ENCODE measurements at places on chromosomes 1 and 21.

DNA sequence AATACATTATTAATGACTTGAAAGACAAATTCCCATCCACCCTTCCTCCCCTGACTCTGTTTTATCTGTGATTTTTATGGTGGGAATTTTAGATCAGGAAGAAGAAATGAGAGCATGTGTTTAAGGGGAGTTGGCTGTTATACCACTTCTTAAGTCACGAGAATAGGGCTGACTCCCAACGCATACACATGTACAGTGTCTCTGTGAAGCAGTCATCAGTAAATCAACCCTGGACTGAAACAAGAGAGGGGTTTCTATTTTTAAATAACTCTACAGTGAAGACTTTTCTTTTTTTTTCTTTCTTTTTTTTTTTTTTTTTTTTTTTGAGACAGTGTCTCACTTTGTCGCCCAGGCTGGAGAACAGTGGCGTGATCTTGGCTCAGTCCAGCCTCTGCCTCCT lies 106.1 kb downstream of the LBR start:
- DNase-seq = no peak

DNA sequence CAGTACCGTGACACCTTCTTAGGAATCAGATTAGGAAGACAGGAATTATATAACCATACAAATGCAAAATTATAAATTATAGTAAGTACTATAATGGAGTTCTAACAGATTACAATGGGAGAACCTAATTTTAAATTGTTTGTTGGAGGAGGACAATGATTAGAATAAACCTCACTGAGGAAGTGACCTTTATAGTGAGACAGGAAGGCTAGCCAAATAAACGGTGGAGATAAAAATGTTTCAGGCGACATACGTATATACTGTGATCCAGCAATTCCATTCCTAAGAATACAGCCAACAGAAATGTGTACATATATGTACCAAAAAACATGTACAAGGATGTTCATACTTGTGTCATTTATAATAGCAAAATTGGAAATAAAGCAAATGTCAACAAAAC lies 15.2 kb downstream of the SYNJ1 start:
- DNase-seq = no peak

- DNase-seq = no peak
Observed at GRCh38 chr21:45562965-45563364, 20.7 kb upstream of the SLC19A1 start.

DNA sequence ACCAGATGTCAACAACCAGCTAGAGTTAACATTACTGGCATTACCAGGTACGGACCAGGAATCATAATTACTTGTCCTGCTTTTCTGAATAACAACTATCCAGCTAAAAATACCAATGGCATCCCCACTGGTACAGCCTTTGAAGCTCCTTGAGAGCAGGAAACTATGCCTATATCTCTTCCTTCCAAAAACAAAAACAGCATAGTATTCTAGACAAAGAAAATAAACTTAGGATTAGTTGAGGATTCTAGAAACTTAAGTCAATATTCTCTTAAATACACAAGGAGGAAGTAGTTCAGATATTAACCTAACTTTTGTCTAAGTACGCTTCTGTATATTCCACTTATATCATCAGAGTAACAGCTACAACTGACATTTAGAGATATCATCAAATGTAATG lies 3.0 kb downstream of the FUBP1 start:
- DNase-seq = no peak

GRCh38 chr1:248849637-248850036 lies 9.2 kb downstream of the ZNF692 start:
- no peak for DNase-seq

- DNase-seq = no peak
Observed at GRCh38 chr1:208731981-208732821, 488.0 kb upstream of the PLXNA2 start.

DNA sequence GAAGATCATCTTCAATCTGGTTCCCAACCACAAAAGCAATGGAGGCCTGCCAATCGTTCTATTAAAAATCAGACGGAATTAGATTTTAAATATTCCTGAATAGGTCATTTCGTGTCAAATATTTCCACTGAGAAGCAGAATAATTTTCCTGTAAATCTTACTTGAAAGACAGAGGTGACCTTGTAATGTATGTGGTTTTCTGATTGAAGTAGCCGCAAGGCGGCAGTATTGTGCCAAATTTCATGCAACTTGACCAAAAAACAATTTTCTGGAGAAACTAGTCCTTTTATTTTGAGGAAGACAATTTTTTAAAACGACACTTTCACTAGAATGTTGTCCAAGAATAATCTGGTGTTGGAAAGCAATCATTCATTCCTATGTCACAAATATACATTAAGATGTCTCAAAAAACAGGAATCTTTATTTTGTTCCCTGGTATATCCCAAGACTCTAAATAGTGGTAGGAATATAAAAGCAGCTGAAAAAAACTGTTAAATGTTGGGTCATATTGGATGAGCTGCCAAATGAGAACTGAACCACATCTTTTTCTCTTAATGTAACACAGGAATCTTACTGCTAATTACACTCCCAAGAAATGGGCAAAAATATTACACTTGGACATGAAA lies 33.6 kb downstream of the SPAG17 start:
- DNase-seq = no peak

GRCh38 chr1:183932412-183932811 lies 105.1 kb downstream of the COLGALT2 start:
- no peak for DNase-seq

DNA sequence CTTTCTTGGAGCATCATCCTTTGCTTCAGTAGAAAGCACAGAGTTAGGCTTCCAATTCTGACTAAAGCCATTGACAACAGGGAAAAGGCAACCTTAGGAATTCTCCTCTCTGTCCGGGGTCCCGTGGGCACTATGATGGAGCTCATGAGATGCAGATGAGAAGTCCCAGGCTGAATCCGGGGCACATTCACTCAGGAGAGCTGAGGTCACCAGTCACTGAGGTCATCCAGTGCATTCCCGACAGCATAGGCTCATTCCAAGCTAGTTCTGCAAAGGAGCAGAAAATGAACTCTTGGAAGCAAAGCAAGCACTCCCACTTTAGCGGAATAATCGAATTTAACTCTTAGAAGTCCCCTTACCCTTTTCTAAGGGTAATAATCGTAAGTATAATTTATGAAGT lies 6.8 kb downstream of the CR1 start:
- DNase-seq = no peak

GRCh38 chr1:220895412-220895946 lies 16.2 kb downstream of the HLX start:
- no peak for DNase-seq

- no peak for DNase-seq
Observed at GRCh38 chr1:43152866-43153265, 19.2 kb downstream of the EBNA1BP2 start.

DNA sequence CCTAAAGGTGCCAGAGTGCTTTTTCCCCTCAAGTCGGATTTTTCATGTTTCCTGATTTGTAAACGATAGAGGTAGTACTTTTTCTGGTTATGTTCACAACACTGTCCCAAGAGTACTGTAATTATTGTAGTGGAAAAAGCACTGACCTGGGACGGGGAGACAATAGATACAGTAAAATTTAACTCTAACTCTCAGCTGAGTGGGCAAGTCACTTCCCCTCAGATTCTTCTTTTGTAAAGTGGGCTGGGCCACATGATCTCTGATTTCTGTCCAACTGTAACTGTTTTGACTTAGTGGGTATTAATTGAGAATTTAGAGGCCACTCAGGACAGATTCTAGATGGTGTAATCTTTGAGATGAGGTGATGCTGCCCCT lies 19.1 kb downstream of the MARCKSL1 start:
- no peak for DNase-seq

- DNase-seq = no peak
Observed at GRCh38 chr1:232282498-232282897, 347.4 kb downstream of the SIPA1L2 start.

DNA sequence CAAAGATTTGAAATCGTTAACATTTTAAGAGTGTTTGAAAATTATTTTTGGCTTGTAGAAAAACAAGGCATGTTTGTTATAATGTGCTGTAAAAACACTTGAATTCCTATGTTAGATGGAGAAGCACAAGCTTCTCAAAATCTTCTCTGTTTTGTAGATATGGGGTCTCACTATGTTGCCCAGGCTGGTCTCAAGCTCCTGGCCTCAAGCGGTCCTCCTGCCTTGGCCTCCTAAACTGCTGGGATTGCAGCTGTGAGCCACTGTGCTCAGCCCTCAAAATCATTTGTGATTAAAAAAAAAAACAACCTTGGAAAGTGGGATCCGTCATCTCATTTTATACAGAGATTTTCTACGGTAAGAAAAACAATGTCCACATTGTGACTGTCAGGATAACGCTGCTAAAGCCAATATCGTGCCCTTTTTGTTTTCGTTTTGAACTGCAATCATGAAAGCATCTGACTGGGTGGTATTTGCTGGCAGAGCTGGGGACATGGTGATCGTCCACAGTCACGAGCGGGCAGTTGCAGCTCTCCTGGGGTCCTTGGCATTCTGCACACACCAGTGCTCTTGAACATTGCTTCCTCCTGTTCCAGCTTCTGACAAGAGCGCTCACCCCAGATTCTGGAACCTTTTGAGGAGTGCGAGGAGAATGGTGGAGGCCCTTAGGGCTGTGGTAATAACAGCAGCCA lies 112.5 kb downstream of the PGBD5 start:
- no peak for DNase-seq

GRCh38 chr1:183996396-183996795 lies 41.1 kb downstream of the COLGALT2 start:
- no peak for DNase-seq

DNA sequence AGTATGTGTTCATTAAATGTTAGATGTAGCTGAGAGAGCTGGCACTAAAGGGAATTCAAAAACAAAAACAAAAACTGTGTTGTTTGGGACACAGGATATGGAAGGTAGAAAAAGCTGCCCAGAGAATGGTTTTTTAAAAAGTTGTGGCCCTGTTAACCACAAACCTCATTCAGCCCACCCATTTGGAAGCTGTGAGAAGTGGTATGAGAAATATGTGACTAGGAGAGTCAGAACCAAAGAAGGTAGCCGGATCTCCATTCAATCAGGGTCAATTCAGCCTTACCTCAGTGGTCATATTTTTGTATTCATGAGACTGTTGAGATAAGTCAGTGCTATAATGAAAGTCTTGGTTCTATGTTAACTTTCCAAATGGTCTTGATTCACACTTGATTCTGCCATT lies 29.8 kb upstream of the CACYBP start:
- no peak for DNase-seq

DNA sequence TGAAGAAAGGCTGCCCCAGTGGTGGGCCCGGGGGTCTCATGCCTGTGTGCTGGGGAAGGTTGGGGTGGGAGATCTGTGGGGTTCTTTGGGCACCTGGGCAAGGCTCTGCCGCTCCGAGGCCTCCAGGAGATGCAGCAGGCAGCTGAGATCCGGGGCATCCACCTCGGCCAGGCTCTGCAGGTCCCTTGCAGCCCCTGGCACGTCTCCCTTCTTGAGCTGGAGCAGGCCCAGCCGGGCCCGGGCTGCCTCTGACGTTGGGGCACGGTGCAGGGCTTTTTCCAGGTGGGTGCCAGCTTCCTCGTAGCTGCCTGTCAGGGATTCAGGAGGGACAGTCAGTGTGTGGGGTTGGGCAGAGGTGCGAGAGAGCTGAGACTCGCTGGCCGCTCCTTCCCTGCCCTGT lies 11.4 kb upstream of the MMEL1 start:
- no peak for DNase-seq

All from CD4-positive, alpha-beta T cell treated with Interleukin-1 beta for 1 hour (primary cell).